ENCODE measurements at places on chromosomes 5 and 9.

GRCh38 chr5:8057769-8058168 lies 188.8 kb downstream of the MTRR start:
- DNase-seq: no peak

GRCh38 chr9:1125741-1126140 lies 75.6 kb downstream of the DMRT2 start:
- no peak for DNase-seq

- no peak for DNase-seq
Observed at GRCh38 chr5:120913396-120913795, 449.3 kb downstream of the PRR16 start.

DNA sequence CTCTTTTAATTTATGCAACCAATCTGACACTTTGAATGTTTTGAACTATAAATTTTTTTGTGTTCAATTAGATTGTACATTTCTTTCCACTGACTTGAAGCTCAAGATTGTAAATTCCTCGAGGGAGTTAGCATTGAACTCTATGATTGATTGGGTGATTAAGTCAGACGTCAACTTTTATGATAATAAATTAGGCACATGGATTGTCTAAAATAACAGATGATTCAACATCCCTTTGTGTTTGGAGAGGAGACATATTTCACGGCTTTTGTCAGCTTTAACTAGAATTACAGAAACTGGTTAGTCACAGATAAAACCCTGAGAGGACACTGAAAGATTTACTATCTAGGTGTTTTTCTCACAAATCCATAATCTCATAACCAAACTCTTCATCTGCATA lies 32.7 kb upstream of the TXNDC8 start:
- DNase-seq: no peak

GRCh38 chr5:34771076-34771475 lies 67.9 kb upstream of the TTC23L start:
- DNase-seq: no peak

GRCh38 chr5:82855893-82856550 lies 221.2 kb downstream of the TMEM167A start:
- DNase-seq: no peak

DNA sequence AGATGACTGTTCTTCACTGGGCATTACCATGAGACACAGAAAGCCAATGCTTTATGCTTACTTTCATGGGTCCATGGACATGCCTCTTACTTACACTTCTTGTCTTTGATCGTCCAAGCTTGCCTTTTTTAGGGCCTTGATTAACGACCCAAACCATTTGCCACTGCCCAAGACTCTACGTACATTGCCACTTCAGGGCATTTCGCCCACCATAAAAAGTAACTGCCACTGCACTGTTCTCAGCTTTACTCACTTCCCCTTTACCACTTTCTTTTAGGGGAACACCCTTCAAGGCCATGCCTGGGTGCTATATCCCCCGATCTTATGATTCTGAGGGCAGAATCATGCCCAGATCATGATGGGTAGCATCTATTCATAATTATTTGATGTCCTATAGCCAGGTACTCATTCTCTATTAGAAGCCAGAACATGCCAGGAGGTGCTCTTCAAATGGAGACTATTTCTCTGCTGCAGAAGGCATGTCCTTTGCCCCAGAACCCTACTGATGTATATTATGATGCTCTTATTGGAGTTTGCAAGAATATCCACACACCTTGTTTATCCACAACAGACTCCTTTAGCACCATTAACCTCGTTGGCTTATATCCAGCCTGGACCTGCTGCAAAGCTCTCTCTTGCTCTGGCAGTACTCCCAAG lies 64.1 kb upstream of the RAD23B start:
- no peak for DNase-seq

GRCh38 chr5:125461641-125462072 lies 715.2 kb upstream of the ZNF608 start:
- no peak for DNase-seq

- no peak for DNase-seq
Observed at GRCh38 chr5:56102889-56103288, 108.1 kb upstream of the IL6ST start.

- peak; percentile 95 for DNase-seq
Observed at GRCh38 chr9:6015278-6016157, at the start of gene RANBP6. RANBP6 (minus strand) TSS chr9:6015624; CDS start chr9:6015607, 17 bp downstream.

DNA sequence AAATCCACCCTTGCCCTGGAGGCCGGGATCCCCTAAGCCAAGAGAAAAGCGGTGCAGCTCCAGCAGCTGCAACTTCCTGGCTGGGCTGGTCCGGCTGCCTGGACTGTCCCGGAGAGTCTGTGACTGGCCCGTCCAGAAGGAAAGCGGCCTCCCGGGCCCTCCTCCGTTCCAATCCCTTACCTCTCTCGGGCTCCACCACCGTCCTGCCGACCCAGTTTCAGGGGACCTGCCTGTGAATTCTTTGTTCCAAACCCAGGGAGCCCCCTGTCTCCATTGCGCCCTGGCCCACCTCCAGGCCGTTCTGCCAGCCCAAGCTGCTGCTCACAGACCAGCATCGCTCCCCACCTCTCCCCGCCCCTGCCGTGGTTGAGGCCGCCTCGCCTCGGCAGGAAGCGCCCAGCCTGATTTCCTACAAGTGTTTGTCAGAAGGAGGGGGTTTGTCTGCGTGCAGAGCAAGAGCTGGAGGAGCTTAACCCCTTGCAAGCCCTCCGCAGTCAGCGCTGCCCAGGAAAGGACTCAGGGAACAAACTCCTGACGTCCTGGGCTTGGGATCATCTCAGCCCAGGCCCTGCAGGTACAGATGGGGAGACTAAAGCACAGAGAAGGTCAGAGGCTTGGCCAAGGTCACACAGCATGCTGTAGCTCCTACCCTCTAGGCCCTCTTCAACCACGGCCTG lies at the start of gene AKNA:
Gene AKNA, minus strand, starts transcription at position 303 of the 677 bp plus-strand sequence. CDS start 6,649 bp downstream, outside the sequence.
- DNase-seq: peak; percentile 79

GRCh38 chr5:60395712-60396329 lies 304.1 kb downstream of the DEPDC1B start:
- peak; percentile 43 for DNase-seq
